Right atrium auricular region (tissue), 2 donors: ENCODE measurements at places on chromosomes 3 and 15. TPM values are rescaled to one million over a fixed set of nuclear protein-coding genes. Genes with fewer than 3 reads are reported as not detected.

Gene TTLL13
- total RNA-seq: not detected

DNA sequence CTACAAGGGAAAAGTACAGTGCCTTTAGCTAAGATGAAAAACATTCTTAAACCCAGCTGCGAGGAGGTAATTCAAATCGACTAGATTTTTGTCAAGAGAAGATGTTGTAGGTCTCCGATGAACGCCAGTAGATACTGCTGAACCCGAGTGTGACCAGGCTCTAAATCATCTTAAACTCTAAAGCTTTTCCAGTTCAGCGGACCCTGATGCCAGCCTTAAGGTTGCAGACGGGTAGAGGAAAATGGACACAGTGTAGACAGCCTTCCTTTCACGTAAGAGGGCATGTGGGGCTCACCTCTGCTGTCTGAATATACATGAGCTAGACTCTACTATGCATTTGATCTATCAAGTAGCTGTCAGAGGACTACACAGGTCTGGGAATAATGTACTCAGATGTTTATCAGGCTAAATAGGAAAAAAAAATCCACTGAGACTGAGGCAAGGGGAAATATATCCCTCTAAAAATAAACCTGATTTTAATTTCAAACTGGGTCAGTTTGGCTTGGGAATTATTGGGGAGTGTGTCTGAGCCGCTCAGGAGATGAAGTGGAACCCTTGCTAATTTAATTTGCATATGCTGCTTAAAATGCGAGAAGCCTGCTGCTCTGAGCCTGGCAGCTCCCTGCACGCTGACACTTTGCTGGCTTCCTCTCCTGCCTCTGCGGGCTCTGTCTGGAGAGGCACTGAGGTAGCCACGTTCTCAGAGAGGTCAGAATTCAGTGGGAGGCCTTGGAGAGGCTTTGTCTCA is 151.9 kb downstream of the CADPS start:
- no peaks in the 10 kb centered on the region for H3K36me3 ChIP-seq
- no peaks in the 10 kb centered on the region for H3K27me3 ChIP-seq
- no peak for DNase-seq
- H3K27ac ChIP-seq: no peak overlapping the region
- no peak overlapping the region for H3K4me3 ChIP-seq
- H3K4me1 ChIP-seq: no peaks in the 10 kb centered on the region

DNA sequence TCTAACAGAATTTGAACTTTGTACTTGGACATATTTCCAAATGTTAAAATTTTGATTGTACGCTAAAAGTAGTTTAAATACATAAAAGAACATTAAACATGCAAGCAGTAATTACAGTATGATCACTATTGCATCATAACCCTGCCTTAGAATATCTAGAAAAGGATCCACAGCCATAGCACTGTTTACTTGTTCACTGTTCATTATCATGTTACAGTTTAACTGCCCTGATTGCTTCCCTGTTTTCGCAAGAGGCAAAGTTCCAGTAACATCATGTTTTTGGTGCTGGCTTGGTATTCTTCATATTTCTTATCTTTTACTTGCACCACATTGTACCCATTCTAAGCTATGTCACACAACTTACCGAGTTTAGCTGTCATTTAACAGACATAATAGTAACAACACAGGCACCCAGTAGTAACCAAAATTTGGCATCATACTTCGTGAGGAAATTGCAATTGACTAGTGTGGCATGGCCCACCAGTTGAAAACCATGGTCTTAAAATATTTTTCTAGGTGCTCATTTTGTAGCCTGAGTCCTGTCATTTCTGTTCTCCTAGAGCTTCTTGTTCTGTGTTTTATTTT is 13.3 kb upstream of the TMEM87A start:
- peaks cover 21% of the 10 kb centered on the region for H3K36me3 ChIP-seq
- no peak overlapping the region for H3K27ac ChIP-seq
- no peak overlapping the region for H3K4me3 ChIP-seq
- no peaks in the 10 kb centered on the region for H3K27me3 ChIP-seq
- no peaks in the 10 kb centered on the region for H3K4me1 ChIP-seq
- no peak for DNase-seq

GRCh38 chr3:157312376-157312745 is 124.3 kb upstream of the PTX3 start:
- no peak overlapping the region for H3K4me3 ChIP-seq
- H3K36me3 ChIP-seq: no peaks in the 10 kb centered on the region
- no peak overlapping the region for H3K27ac ChIP-seq
- no peak for DNase-seq

Gene STRIT1
- not detected for total RNA-seq

Gene SFMBT1
- total RNA-seq: 17.4 TPM

- peaks cover 7% of the 10 kb centered on the region for H3K4me1 ChIP-seq
- no peak overlapping the region for H3K4me3 ChIP-seq
- no peak for DNase-seq
- H3K36me3 ChIP-seq: no peaks in the 10 kb centered on the region
- H3K27me3 ChIP-seq: no peaks in the 10 kb centered on the region
- no peak overlapping the region for H3K27ac ChIP-seq
Measured at GRCh38 chr3:141227752-141228151, 3.9 kb upstream of the PXYLP1 start.

DNA sequence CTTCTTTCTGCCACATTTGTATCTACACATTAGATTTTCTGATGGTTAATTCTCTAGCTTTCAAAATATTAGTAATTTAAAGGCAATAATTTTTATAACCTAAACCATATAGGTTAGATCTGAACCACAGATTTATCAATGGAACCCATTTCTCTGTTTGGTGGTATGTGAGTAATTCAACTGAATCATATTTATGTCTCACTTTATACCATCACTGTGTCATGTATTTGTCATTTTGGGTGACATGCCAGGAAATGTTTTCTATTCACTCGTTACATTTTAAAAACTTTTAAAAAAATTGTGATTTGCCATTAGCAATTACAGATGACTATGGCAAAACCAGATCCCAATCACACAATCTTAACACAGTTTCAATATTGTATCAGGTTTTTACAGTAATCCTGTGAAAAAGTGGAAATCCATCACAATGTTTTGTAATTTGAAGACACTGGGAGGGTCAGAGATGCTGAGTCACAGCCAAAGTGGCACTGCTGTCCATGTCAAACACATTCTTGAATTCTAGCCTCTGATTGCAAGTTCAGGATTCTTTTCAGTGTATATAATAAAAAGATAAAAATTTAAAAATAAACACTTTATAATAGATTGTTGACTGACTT is 356.0 kb upstream of the RBMS3 start:
- no peak overlapping the region for H3K27ac ChIP-seq
- no peak for DNase-seq
- no peaks in the 10 kb centered on the region for H3K27me3 ChIP-seq
- no peaks in the 10 kb centered on the region for H3K36me3 ChIP-seq
- no peak overlapping the region for H3K4me3 ChIP-seq

- H3K36me3 ChIP-seq: no peaks in the 10 kb centered on the region
- H3K4me1 ChIP-seq: no peaks in the 10 kb centered on the region
- DNase-seq: no peak
- H3K27me3 ChIP-seq: no peaks in the 10 kb centered on the region
- no peak overlapping the region for H3K27ac ChIP-seq
Measured at GRCh38 chr3:153096731-153097131, 65.3 kb upstream of the RAP2B start.

Gene GOLGA8S
- 0.31 TPM for total RNA-seq

Gene C2CD4B
- 5.9 TPM for total RNA-seq

DNA sequence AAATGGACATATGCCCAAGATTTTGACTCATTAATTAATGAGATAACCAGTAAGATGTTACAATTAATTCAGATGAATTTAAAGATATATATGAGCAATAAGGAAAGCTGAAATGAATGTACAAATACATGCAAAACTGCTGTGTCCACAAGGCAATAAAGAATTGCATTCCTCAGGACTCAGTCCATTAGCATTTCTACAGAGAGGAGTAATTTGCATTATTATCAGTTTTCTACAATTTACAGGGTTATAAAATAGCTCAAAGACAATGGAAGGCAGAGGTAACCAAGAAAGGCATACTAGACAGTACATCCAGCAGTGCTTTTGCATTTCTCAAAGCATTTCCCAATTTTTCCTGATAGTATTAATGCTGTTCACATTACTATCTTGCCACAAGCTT is 377.1 kb upstream of the GOLIM4 start:
- no peaks in the 10 kb centered on the region for H3K27me3 ChIP-seq
- H3K4me1 ChIP-seq: no peaks in the 10 kb centered on the region
- no peak for DNase-seq
- H3K27ac ChIP-seq: no peak overlapping the region
- no peaks in the 10 kb centered on the region for H3K36me3 ChIP-seq
- no peak overlapping the region for H3K4me3 ChIP-seq

DNA sequence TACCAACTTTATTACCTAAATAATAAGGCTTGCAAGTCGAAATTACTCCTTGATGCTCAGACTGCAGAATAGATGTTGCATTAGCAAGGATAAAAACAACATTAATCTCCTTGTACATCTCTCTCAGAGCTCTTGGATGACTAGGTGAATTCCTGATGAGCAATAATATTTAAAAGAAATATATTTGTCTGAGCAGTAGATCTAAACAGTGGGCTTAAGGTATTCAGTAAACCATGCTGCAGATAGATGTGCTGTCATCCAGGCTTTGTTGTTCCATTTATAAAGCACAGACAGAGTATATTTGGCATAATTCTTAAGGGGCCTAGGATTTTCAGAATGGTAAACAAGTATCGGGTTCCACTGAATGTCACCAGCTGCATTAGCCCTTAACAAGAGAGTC is 257.1 kb downstream of the TUSC7 start:
- no peaks in the 10 kb centered on the region for H3K36me3 ChIP-seq
- no peak overlapping the region for H3K27ac ChIP-seq
- no peaks in the 10 kb centered on the region for H3K4me1 ChIP-seq
- DNase-seq: no peak

DNA sequence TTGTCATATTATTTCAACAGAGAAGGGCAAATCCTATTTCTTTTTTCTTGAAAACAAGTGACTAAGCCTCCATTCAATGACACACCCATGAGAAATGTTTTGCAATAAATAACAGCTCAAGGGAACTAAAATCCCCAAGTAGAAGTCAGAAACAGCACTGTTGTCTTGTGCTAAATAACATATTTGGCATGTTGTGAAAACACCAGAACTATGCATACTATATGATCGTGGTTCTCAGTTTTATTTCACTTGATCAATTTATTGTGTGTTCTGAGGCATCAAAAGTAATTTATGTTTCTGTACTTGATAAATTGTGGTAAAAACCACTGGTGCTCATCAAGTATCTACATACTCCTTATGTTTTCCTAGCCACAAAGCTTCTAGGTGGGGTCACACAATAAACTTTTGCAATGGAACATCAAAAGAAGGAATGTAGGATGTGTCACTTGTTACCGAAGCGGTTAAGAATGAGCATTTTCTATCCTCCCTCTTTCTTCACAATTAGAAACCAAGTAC is 691.7 kb upstream of the CBLB start:
- H3K27me3 ChIP-seq: no peaks in the 10 kb centered on the region
- DNase-seq: no peak
- H3K36me3 ChIP-seq: no peaks in the 10 kb centered on the region
- no peak overlapping the region for H3K4me3 ChIP-seq
- no peaks in the 10 kb centered on the region for H3K4me1 ChIP-seq

- no peaks in the 10 kb centered on the region for H3K36me3 ChIP-seq
- no peaks in the 10 kb centered on the region for H3K4me1 ChIP-seq
- DNase-seq: no peak
Measured at GRCh38 chr3:157061265-157061664, 98.7 kb downstream of the CCNL1 start.

DNA sequence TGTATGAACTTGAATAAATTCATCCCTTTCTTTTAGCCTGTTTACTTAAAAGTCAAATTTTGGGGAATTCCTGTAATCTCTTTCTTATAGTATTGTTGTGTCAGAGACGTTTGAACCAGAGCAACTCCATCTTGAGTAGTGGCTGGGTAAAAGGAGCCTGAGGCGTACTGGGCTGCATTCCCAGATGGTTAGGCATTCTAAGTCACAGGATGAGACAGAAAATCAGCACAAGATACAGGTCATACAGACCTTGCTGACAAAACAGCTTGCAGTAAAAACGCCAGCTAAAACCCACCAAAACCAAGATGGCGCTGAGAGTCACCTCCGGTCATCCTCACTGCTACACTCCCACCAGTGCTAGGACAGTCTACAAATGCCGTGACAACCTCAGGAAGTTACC is 94.5 kb downstream of the P3H2 start:
- no peak for DNase-seq
- H3K4me3 ChIP-seq: no peak overlapping the region
- no peaks in the 10 kb centered on the region for H3K36me3 ChIP-seq
- H3K27ac ChIP-seq: no peak overlapping the region
- no peaks in the 10 kb centered on the region for H3K27me3 ChIP-seq

DNA sequence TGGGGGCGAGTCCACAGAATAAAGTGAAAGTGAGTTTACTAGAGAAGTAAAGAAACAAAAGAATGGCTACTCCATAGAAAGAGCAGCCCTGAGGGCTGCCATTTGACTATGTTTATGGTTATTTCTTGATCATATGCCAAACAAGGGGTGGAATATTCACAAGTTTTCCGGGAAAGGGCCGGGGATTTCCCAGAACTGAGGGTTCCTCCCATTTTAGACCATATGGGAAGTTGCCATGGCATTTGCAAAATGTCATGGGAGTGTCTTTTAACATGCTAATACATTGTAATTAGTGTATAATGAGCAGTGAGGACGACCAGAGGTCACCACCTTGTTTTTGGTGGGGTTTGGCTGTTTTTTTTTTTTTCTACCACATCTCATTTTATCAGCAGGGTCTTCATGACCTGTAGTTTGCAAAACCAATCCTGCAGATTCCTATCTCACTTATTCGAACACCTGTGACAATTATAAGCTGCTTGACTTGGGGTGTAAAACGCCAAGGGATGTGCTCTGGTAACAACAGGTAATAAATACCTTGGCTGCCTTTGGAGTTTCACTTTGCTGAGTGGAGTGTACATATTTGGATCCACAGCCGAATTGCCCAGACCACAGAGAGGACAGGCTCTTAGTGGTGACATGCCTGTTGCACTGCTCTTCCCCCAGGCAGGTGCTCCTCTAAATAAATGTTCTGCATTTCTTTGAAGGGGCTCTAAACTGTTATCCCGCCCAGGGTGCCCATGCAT is 43.6 kb downstream of the C2CD4B start:
- no peaks in the 10 kb centered on the region for H3K27me3 ChIP-seq
- no peak overlapping the region for H3K4me3 ChIP-seq
- H3K27ac ChIP-seq: no peak overlapping the region
- no peaks in the 10 kb centered on the region for H3K36me3 ChIP-seq
- H3K4me1 ChIP-seq: no peaks in the 10 kb centered on the region

- DNase-seq: peak; percentile 63
- H3K4me1 ChIP-seq: peaks cover 9% of the 10 kb centered on the region
- H3K36me3 ChIP-seq: no peaks in the 10 kb centered on the region
- H3K27ac ChIP-seq: no peak overlapping the region
Measured at GRCh38 chr3:197151580-197151979, 122.0 kb upstream of the MELTF start.

DNA sequence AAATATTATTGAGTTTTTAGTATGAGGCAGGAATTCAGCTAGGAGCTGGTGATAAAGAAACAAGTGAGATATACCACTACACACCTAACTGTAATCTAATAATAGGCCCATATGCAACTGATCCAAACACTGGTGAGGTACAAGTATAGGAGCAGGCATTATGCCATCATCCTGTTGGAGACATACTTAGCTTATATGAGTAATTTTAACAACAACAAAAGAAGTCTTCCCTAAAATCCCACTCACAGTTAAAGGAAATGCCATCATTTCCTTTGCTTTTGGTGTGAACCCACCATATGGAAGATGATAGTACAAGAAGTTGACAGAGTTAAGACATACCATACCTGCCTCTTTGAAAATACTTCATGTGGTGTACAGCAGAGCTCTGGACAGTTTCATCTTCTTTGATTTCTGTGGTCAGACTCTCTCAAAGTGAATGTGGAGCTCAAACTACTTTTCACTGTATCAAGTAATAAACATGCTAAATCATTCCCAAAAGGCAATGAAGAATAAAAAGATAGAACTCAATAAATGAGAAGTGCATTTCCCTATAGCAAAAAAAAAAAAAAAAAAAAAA is 85.5 kb downstream of the CD200R1L start:
- H3K27ac ChIP-seq: no peak overlapping the region
- H3K27me3 ChIP-seq: no peaks in the 10 kb centered on the region
- no peak for DNase-seq
